Small intestine (tissue), 16 donors: ENCODE measurements at places on chromosomes 5 and 9. TPM values are rescaled to one million over a fixed set of nuclear protein-coding genes. Genes with fewer than 3 reads are reported as not detected.
A peak's percentile ranks its signal among the peaks of the same experiment; 100 is the strongest.

DNA sequence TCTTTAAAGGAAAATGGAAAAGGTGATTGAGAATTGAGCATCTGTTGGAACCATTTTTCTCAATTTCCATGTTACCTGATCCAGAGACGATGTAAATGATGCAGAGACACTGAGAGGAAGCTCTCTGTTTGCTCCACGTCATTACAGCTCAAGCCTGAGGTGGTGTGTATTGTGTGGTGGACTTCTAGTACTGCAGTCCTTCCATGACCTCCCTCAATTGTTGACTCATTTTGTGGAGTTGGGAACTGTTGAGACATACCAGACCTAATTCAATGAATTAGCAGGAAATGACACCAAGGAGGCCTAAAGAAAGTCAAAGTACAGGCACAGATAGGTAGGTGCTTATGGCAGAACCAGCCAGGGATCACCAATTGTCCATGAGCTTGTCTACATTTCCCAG, 15.6 kb upstream of the LVRN start:
- H3K27me3 ChIP-seq = no peaks in the 10 kb centered on the region
- no peaks in the 10 kb centered on the region for H3K36me3 ChIP-seq
- no peak for DNase-seq
- no peaks in the 10 kb centered on the region for H3K4me1 ChIP-seq
- no peak overlapping the region for H3K4me3 ChIP-seq

GRCh38 chr5:4984461-4984860, 155.7 kb upstream of the ADAMTS16 start:
- H3K27ac ChIP-seq = no peak overlapping the region
- H3K4me1 ChIP-seq = no peaks in the 10 kb centered on the region
- H3K27me3 ChIP-seq = no peaks in the 10 kb centered on the region
- DNase-seq = no peak
- no peak overlapping the region for H3K4me3 ChIP-seq

The CTXN3 gene
- polyA plus RNA-seq = not detected

DNA sequence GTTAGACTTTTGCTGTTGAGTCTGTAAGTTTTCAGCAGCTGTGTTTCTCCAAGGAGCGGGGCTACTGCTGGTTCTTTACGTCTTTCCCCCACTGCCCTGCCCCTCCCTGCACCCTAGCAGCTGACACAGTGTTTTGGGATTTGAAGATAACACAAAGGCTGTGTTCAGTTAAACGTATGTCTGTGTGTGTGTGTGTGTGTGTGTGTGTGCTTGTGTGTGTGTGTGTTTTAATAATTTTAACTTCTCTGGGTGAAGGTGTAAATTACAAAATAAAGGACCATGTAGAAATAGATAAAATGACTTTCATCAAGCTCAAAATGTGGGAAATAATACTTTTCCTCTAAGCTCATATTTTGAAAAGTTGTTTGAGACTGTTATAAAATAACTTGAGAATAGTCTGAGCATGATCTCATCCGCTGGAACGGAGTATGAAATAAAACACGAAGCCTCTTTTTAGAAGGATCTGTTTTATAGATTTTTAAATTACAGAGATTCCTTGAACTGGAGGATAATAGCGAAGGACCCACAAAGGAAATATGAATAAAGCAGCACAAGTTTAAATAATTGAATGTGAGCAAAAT, 10.9 kb downstream of the ABL1 start:
- H3K4me1 ChIP-seq = peaks cover 3% of the 10 kb centered on the region
- H3K27me3 ChIP-seq = no peaks in the 10 kb centered on the region
- H3K27ac ChIP-seq = no peak overlapping the region
- no peak overlapping the region for H3K4me3 ChIP-seq
- no peak for DNase-seq
- H3K36me3 ChIP-seq = peaks cover 18% of the 10 kb centered on the region

The C5orf52 gene
- 0.22 TPM for polyA plus RNA-seq

DNA sequence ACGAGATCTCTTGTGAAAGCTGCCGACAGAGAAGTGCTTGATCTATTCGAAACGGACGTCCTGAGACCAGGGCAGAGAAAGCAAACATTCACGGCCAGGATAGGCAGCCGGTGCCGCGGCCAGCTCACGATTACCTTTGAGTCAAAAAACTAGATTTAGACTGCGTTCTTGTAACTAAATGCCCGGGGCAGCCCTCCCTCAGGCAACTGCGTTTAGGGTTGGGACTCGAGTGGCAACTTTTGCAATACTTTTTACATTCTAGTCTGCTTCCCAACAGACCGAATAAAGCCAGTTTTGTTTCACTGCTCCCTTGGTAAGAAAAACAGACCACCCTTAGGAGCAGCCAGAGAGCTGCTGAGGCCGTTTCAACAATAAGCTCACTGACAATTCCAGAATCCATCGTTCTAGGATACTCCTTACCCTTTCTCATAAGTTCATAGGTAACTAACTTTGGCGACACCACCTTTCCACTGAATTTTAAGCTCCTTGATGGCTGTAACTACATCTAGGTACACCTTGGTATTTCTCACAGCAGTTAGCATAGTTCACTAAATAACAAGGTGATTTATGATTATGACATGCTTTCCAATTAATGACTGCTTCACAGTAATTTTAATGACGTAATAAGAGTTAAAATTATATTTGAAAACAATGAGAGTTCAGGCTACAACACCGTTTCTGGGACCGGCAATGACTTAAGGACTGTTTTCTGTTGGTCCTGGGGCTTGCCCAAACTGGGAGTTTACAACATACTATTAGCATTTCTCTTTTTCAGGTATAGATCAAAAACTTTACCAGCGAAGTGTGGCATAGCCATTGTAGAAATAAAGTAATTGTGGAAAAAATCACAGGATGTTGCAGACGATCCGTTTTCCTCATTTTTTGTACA, 899 bp upstream of the RAPGEF6 start:
- H3K27me3 ChIP-seq = no peaks in the 10 kb centered on the region
- H3K4me1 ChIP-seq = no peaks in the 10 kb centered on the region
- H3K4me3 ChIP-seq = peak overlapping the region; percentile 69
- peak overlapping the region; percentile 98 for H3K27ac ChIP-seq
- peak; percentile 40 for DNase-seq

The DAPK1 gene
- polyA plus RNA-seq = 10.3 TPM

- no peak overlapping the region for H3K4me3 ChIP-seq
- H3K36me3 ChIP-seq = no peaks in the 10 kb centered on the region
- no peaks in the 10 kb centered on the region for H3K27me3 ChIP-seq
- peaks cover 20% of the 10 kb centered on the region for H3K4me1 ChIP-seq
- no peak for DNase-seq
These were observed 109.7 kb upstream of the PCA3 start for GRCh38 chr9:76654575-76654974.

DNA sequence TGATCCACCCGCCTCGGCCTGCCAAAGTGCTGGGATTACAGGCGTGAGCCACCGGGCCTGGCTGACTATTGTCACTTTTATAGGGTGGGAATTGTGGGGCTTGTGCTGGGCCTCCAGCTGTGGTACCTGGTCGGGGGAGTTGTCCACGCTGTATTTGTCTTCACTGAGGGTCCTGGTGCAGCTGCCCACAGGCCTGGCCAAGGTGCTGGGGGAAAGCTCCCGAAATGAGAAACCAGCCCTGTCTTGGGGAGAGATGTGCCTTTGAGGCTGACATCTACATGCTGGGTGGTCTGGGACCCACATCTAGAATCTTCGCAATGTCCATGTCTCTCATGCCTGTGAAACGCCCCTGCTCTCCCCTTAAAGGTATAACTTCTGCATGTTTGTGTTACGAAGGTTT, 2.6 kb downstream of the EXOC3 start:
- no peaks in the 10 kb centered on the region for H3K27me3 ChIP-seq
- no peak overlapping the region for H3K4me3 ChIP-seq
- no peak overlapping the region for H3K27ac ChIP-seq
- DNase-seq = no peak
- peaks cover 5% of the 10 kb centered on the region for H3K4me1 ChIP-seq

DNA sequence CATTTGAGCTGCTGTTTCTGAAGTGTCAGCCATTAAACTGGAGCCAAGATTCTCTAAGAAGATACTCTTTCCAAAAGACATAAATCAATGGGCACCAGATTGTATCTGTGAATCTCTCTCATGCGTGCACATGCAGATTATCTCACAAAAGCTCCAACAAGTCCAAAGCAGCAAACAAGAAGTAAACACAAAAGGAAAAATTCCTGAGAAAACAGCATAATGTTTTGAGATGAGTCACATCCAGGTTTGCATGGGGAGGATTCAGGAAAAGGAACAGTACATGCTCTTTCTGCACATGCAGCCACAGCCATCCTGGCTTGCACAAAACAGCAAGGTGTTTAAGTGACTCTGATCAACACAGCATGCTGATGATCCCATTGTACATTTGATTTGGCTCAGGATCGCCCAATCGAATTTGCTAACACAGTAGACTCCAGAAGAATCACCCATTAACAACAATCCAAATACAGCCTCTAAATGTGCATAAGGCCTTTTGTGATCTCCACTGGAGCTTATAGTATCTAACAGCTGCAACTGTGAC, 143.1 kb downstream of the ELAVL2 start:
- no peak for DNase-seq
- no peaks in the 10 kb centered on the region for H3K36me3 ChIP-seq
- no peak overlapping the region for H3K4me3 ChIP-seq
- H3K27ac ChIP-seq = no peak overlapping the region
- H3K4me1 ChIP-seq = no peaks in the 10 kb centered on the region

DNA sequence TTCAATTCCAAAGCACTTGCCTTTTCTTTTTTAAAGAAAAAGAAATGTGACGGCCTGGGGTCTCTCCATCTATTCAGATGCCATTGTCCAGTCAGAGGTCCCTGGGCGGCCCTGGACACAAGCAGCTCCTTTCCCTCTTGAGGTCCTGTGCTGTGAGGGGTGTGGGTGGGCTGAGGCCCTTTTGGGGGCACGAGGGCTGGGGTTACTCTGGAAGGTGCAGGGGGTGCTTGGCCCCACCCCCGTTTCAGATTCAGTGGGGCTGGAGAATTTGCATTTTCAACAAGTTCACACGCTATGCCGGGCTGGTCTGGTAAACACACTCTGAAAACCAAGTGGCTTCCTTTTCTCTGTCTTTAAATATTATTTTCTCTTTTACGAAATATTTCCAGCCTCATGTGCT, 91.4 kb upstream of the PHYKPL start:
- no peak overlapping the region for H3K27ac ChIP-seq
- DNase-seq = no peak
- H3K36me3 ChIP-seq = no peaks in the 10 kb centered on the region
- no peak overlapping the region for H3K4me3 ChIP-seq
- no peaks in the 10 kb centered on the region for H3K4me1 ChIP-seq

DNA sequence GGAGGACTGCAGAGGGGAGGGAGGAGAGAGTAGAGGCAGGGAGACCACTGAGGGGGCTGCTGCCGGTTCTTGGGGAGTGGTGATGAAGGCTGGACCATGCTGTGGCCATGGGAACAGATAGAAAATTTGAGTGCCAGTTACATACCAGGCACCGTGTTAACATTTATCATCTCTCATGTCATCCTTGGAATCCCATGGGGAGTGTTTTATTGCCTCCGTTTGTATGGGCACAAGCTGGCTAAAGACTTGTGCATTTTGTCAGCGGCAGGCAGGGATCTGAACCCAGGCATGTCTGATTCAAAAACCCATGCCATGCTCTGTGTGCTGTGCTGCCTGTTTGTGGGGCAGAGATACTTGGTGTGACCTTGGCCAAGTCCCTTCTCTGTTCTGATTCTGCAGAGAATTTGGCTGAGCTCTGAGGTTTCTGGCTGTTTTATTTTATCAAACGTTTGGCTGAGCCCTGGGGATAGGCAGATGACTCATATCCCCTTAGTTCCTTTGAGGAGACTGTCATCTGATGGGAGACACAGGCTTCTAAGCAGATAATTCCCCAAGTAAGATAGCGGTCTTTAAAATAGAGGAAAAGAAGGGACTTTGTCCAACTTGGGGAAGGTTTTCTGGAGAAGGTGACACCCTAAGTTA, 22.2 kb downstream of the COL27A1 start:
- H3K27me3 ChIP-seq = no peaks in the 10 kb centered on the region
- peaks cover 72% of the 10 kb centered on the region for H3K36me3 ChIP-seq
- DNase-seq = no peak
- peaks cover 58% of the 10 kb centered on the region for H3K4me1 ChIP-seq
- no peak overlapping the region for H3K4me3 ChIP-seq
- no peak overlapping the region for H3K27ac ChIP-seq

The ACER2 gene
- 4.9 TPM for polyA plus RNA-seq

The IFNA2 gene
- not detected for polyA plus RNA-seq

- no peak overlapping the region for H3K27ac ChIP-seq
- H3K27me3 ChIP-seq = no peaks in the 10 kb centered on the region
- H3K4me3 ChIP-seq = no peak overlapping the region
- H3K36me3 ChIP-seq = no peaks in the 10 kb centered on the region
These were observed 46.2 kb downstream of the SPRY4 start for GRCh38 chr5:142278627-142279026.

The RIC1 gene
- polyA plus RNA-seq = 16.5 TPM

GRCh38 chr5:127969002-127969401, 114.6 kb upstream of the SLC12A2 start:
- no peak for DNase-seq
- no peak overlapping the region for H3K27ac ChIP-seq
- peaks cover 6% of the 10 kb centered on the region for H3K36me3 ChIP-seq
- H3K27me3 ChIP-seq = no peaks in the 10 kb centered on the region
- no peaks in the 10 kb centered on the region for H3K4me1 ChIP-seq

GRCh38 chr5:152462021-152462721, 57.1 kb upstream of the NMUR2 start:
- no peaks in the 10 kb centered on the region for H3K27me3 ChIP-seq
- H3K4me3 ChIP-seq = no peak overlapping the region
- H3K27ac ChIP-seq = no peak overlapping the region
- no peaks in the 10 kb centered on the region for H3K36me3 ChIP-seq
- DNase-seq = peak; percentile 37

The MORN5 gene
- not detected for polyA plus RNA-seq

- no peaks in the 10 kb centered on the region for H3K4me1 ChIP-seq
- no peak overlapping the region for H3K4me3 ChIP-seq
- H3K27me3 ChIP-seq = peaks cover 22% of the 10 kb centered on the region
- no peak overlapping the region for H3K27ac ChIP-seq
- DNase-seq = no peak
These were observed 6.1 kb upstream of the NRG2 start for GRCh38 chr5:140049205-140049604.

The DBH gene
- not detected for polyA plus RNA-seq

- no peak overlapping the region for H3K27ac ChIP-seq
- no peaks in the 10 kb centered on the region for H3K27me3 ChIP-seq
- peaks cover 3% of the 10 kb centered on the region for H3K36me3 ChIP-seq
- H3K4me3 ChIP-seq = no peak overlapping the region
- H3K4me1 ChIP-seq = peaks cover 3% of the 10 kb centered on the region
- no peak for DNase-seq
These were observed 18.1 kb downstream of the ZBTB5 start for GRCh38 chr9:37447111-37447510.

The SLC1A1 gene
- polyA plus RNA-seq = 44.0 TPM
